ENCODE measurements at places on chromosomes 16 and 17. TPM values are rescaled to one million over a fixed set of nuclear protein-coding genes. Genes with fewer than 3 reads are reported as not detected.

DNA sequence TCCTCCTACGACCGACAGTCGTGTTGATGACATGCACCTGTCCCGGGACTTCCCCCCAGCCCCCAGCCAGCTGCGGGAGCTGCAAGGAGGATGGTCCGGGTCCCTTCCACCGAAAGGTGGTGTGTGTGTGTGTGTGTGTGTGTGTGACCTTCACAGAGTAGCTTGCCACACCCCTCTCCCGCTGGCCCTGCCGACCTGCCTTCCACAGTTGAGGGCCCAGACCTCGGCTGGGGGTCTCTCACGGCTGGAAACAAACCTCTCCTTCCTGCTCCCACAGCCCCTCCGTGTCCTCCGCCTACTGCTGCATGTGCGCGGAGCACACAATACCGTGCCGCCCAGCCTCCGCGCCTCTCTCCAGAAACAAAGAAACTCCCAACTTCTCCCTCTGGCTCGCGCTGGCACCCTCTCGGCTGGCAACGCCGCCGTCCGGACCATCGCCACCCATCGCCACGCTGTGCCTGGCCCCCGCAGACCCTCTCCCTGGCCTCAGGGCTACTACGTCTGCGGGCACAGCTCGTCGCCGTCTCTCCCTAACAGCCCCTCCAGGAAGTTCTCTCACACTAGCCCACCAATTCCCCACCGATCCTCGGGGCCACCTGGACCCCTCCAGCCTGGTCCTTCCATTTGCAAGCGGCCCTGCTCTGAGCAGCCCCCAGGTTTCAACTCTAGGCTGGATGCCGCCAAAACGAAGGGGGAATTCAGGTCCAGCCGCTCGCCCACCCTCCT is 81.2 kb downstream of the TIMM22 start:
- DNase-seq, result no peak

GRCh38 chr16:83969771-83970429 is 1.9 kb downstream of the NECAB2 start:
- DNase-seq, result no peak

FLYWCH2 gene
- 24.5 TPM for total RNA-seq

MMD gene
- total RNA-seq, result 35.3 TPM
